CD4-positive, alpha-beta T cell (primary cell): ENCODE measurements at places on chromosomes 12 and 14. TPM values are rescaled to one million over a fixed set of nuclear protein-coding genes. Genes with fewer than 3 reads are reported as not detected.

The ABCB9 gene
- total RNA-seq: 5.4 TPM

The RPL10L gene
- total RNA-seq: not detected

DNA sequence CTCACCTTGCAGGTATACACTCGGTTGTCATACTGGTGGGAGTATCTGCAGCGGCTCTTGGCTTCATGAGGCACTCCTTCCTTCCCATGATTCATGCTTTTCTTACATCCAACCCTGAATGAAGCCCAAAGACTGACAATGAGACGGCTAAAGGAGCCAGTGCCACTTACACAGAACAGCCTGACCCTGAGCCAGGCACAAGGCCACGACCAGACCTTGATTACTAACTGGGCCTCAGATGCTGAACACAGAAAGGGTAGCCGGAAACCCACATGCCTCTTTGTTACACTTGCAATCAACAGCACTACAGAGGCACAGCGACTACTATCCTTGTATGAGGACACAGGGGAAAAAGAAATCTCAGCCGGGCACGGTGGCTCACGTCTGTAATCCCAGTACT is 48.0 kb downstream of the ZFYVE1 start:
- H3K4me1 ChIP-seq: no peaks in the 10 kb centered on the region
- H3K27me3 ChIP-seq: no peaks in the 10 kb centered on the region
- no peak overlapping the region for H3K4me3 ChIP-seq
- H3K27ac ChIP-seq: no peak overlapping the region

The LRP6 gene
- total RNA-seq: 6.8 TPM

The AQP2 gene
- total RNA-seq: not detected

The CABP1 gene
- total RNA-seq: 0.11 TPM

The USP44 gene
- 1.3 TPM for total RNA-seq

The MYF5 gene
- total RNA-seq: not detected

GRCh38 chr14:81766321-81766915 is 232.8 kb upstream of the SEL1L start:
- H3K4me3 ChIP-seq: no peak overlapping the region
- no peaks in the 10 kb centered on the region for H3K4me1 ChIP-seq
- no peaks in the 10 kb centered on the region for H3K27me3 ChIP-seq
- DNase-seq: no peak
- H3K27ac ChIP-seq: no peak overlapping the region
- H3K36me3 ChIP-seq: no peaks in the 10 kb centered on the region

The AMN gene
- total RNA-seq: 2.8 TPM

- H3K36me3 ChIP-seq: no peaks in the 10 kb centered on the region
- no peak for DNase-seq
- no peaks in the 10 kb centered on the region for H3K4me1 ChIP-seq
- no peak overlapping the region for H3K27ac ChIP-seq
- no peak overlapping the region for H3K4me3 ChIP-seq
Measured at GRCh38 chr12:31035226-31035625, 38.4 kb upstream of the DDX11 start.

- peak overlapping the region; percentile 90 for H3K4me3 ChIP-seq
- no peak for DNase-seq
Measured at GRCh38 chr12:32756476-32757066, 874 bp upstream of the YARS2 start.

DNA sequence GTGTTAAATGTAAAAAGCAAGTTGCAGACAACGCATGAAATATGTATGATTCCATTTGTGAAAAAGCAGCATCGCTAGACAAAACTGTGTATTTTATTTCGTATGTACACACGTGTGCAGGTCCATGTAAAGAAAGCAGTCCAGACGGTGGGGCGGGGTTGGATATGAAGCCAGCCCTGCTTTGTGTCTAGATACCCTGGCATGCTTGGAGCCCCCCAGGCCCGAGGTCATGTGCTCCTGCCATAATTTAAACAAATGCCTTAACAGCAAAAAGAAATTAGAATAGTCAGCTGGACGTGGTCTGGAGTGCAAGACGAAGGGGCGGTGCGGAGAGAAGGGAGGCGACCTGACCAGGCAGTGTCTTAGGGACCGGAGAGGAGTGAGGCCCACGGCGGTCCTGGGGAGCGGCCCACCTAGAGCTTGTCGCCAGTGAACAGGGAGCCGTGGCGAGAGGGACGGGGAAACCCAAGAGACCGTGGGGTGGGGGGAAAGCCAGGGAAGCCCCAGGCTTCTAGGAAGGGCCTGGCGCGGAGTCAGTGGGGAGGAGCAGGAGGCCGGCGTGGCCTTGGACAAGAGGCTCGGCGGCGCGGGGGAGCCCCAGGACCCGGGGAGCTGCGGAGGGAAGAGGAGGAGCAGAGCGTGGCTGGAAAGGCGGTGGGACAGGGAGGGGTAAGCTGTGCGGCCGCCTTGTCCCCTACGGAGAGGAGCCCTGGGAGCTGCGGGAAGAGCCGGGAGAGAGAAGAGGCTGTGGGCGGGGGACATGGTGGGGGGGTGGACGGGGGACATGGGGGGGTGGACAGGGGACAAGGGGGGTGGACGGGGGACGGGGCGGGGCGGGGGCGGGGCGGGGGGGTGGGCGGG is 118.5 kb upstream of the C14orf180 start:
- peaks cover 36% of the 10 kb centered on the region for H3K27me3 ChIP-seq
- no peak overlapping the region for H3K27ac ChIP-seq

DNA sequence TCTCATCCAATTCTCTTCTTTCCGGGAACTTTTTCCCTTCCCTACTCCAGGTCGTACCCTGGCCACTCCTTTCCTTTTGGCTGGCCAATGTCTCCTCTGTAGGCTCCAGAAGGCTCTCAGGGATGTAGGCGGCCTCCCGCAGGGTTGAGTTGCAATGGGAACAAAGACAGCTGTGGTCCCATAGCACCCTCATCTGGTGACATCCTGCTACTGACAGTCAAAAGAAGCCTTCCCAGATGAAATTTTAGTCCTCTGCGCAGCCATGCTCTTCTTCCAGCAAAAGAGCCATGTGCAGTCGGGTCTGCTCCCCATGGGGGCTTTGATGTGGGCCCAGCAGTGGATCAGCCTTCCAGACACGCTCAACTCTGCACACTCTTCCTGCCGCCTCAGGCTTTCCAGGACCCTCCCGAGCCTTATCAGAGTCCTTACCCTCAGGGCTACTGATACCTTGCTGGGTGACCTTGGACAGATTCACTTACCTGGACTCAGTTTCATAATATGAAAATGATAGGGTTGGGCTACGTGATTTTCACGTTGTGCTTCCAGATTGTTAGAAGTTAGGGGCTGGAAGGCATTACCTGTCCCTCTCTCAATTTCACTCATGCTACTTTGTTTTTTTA is 5.5 kb upstream of the CELA1 start:
- peaks cover 6% of the 10 kb centered on the region for H3K36me3 ChIP-seq
- H3K4me3 ChIP-seq: no peak overlapping the region
- peaks cover 5% of the 10 kb centered on the region for H3K4me1 ChIP-seq
- H3K27me3 ChIP-seq: no peaks in the 10 kb centered on the region

GRCh38 chr14:49549881-49550280 is 36.3 kb downstream of the RPS29 start:
- H3K27ac ChIP-seq: no peak overlapping the region
- no peaks in the 10 kb centered on the region for H3K4me1 ChIP-seq
- DNase-seq: no peak
- no peaks in the 10 kb centered on the region for H3K27me3 ChIP-seq
- H3K4me3 ChIP-seq: no peak overlapping the region

DNA sequence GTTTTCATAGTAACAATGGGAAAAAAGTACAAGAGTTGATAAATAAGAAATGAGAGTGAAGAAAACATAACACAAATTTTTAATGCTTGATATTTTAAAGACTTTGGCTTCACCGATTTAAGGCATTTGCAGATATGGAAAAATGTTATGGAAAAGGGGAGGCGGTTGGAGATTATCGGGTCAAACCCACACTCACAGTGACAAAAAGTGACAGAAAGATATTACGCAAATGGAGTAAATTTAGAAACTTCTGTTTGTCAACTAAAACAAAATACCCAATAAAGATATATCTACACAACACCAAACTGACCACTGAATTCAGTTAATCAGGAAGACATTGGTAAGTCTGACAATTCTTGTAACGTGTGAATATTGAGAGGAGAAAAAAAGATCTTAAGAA is 2.5 kb downstream of the PPP1R12A start:
- no peak overlapping the region for H3K27ac ChIP-seq
- peaks cover 16% of the 10 kb centered on the region for H3K4me1 ChIP-seq
- no peaks in the 10 kb centered on the region for H3K27me3 ChIP-seq
- H3K4me3 ChIP-seq: no peak overlapping the region
